ENCODE measurements at places on chromosomes 7 and 10.

- DNase-seq = no peak
These were observed 7.6 kb downstream of the CALCR start for GRCh38 chr7:93566876-93567275.

DNA sequence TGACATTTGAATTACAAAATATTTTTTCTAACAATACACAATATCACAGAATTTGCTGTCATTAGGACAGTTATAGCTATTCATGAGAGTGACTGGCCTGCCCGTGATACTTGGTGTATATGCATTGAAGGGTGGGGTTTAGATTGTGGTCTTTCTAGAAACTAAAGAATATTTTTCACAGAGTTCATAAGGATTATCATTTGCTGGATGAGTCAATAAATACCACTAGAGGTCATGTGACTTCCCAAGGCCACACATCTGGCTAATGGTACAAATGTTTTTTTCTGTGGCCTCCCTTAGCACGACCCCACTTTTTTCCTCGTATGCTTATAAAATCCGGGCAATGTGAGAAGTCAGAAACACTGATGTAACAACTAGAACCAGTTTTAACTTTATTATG, 5.2 kb downstream of the OPTN start:
- peak; percentile 61 for DNase-seq

DNA sequence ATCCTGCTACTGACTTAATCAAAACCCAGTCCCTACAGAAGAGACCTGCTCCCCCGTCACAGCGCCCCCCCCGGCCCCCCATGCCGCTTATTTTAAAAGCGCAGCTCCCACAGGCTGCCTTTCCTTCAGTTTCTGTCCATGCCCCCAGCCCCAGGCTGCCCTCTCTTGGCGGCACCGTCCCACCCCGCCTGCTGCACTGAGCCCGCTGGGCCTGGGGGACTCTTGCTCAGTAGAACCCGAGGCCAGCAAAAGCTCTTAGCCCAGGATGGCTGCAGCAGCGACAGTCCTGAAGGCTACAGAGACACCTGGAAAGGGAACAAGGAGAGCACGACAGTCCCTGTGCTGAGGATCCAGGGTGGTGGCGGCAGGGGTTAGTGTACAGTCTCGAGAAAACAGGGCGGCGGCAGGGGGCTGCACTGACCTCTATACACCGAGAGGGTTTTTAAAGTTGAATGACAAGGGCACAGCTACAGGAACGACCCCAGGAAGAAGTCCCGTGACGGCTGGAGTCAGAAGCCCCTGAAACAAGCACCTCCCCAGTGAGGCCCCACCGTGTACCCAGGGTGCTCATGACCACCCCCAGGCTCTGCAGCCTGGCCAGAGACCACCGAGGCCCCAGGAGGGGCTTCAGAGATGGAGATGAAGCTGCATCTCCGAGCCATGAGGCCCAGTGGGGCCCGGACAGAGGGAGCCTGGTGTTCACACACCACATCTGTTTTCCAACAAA, 54.4 kb downstream of the ZRANB1 start:
- no peak for DNase-seq

DNA sequence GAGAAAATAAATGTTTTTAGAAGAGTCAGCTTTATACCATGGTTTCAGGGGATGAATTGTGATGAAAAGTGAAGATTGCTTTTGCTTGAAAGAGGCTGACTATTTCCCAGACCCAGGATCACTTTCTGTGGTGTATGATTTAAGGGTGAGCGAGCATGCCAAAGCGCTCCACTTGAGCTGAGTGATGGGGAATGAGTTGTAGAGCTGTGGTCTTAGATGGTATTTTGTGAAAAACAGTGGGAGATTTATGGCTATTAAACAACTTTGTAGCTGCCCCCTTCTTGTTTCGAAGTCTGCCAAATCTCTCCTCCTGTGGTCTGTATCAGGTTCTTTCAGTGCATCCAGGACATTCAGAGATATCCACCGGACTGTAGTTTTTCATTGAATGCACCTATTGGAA, 888.2 kb downstream of the LRMDA start:
- no peak for DNase-seq

GRCh38 chr10:2933071-2933470, 134.3 kb upstream of the PFKP start:
- DNase-seq = no peak

- no peak for DNase-seq
These were observed 26.1 kb upstream of the GRID1 start for GRCh38 chr10:86392723-86393094.

DNA sequence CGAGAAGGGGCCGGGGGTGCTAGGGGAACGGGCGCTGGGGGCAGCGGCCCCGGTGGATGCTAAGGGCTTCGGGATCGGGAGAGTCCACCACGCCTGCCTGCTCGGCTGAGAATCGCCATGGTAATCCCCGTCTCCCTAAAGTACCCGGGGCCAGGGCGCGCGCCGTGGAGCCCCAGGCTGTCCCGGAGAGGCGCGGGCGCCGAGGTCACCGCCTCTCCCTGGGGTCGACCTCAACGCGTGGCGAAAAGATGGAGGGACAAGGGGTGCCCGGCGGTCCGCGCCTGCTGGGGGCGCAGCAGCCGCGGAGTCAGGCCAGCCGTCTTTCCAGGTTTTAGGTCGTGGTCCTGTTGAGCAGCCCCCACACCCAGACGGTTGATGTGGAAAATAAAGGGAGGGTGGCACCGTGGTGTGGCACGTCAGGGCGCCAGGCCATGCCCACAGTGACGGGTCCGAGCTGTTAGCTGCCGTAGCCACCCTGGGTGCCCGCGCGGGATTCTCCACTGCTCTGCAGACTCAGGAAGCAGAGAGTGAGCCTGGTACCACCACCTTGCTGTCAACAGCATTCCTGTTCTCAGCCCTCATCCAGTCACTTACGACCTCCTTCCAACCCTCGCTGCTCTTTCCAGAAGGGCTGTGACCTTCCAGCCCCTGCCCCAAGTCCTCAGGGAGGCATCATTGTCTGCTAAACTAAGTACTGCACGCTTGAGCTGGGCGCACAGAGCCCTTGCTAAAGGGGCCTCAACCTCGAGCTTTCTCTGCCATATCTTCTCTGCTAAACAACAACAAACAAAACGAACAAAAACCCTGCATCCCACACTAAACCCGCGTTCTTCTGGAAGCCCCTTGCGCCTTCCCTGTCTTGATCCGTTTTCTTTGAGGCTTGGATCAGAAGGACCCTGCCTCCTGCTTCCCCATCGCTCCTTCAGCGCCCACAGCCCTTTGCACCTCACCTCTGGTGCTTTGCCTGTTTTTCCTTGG, 666 bp downstream of the SMKR1 start:
- no peak for DNase-seq

- DNase-seq = no peak
These were observed 51.6 kb downstream of the ARMH3 start for GRCh38 chr10:102004376-102004775.

- no peak for DNase-seq
These were observed 134.3 kb downstream of the C10orf90 start for GRCh38 chr10:126536148-126536547.

- DNase-seq = no peak
These were observed 49.4 kb upstream of the SUN1 start for GRCh38 chr7:782718-783449.

- DNase-seq = no peak
These were observed 284.0 kb downstream of the GRID1 start for GRCh38 chr10:86082556-86082955.

GRCh38 chr7:131795400-131795799, 239.0 kb upstream of the PODXL start:
- DNase-seq = no peak

GRCh38 chr7:131859147-131859821, 302.9 kb upstream of the PODXL start:
- DNase-seq = peak; percentile 28

- no peak for DNase-seq
These were observed 27.4 kb upstream of the UBE3C start for GRCh38 chr7:157111311-157111710.

- no peak for DNase-seq
These were observed 48.5 kb downstream of the ZNF467 start for GRCh38 chr7:149724661-149725425.

- DNase-seq = no peak
These were observed 143.3 kb downstream of the KCNMA1 start for GRCh38 chr10:77494327-77494726.

DNA sequence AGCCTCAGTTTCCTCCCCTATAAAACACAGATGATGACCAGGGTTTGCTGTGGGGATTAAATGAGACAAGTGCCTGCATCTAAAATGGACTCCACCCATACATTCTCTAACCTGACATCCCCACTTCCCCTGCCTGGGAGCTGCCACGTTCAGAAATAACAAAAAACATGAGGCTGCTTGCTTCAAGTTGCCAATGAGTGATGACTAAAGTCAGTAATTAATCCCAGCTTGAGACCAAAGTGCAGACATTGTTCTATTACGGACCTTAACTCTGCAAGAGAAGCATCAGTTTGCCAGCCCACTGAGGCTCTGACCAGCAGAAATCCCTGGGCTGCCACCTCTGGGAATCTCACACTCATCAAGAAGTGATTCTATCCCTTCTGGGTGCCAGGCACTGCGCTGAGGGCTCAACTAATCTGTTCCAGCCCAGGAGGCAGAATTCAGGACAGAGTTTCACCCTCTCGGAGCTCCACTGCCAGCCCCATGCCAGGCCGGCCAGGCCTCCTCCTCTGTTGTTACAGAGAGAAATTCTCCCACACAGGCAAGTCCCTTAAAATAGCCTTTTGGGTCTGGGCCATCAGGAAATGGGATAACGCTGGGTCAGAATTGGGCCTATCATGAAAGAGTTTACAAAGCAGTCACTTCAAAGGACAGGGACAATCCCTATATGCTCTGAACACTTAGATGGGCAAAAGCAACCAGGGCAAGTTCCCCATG, 11.4 kb downstream of the SH3PXD2A start:
- DNase-seq = no peak

DNA sequence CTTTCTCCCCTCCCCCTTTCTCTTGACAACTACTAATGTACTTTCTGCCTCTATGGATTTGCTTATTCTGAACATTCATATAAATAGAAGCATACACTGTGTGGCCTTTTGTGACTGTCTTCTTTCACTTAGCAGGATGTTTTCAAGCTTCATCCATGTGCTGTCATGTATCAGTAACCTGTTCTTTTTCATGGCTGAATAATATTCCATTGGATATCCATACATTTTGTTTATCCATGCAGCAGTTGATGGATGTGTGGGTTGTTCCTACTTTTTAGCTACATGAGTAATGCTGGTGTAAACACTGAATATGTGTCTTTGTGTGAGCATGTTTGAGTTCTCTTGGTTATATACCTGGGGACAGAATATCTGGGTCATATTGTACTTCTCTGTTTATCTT, 107.6 kb downstream of the TRRAP start:
- DNase-seq = no peak

DNA sequence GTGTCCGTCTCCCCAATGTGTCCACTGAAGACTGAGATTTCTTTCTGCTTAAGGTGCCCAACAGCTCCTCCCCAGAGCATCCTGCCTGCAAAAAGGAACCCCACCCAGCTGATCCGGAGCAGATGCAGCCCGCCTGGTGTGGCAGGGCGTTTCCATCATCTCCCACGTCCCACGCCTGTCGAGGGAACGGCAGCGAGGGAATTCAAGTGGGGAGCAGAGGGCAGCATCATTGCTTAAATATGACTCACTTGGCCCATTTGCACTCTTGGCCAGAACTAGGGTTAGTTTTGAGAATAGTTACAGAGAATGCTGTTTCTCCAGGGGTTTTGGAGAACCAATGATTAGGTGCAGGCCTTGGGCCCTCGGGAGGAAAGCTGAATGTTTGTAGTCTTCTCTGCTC, 20.8 kb downstream of the VWA2 start:
- no peak for DNase-seq

DNA sequence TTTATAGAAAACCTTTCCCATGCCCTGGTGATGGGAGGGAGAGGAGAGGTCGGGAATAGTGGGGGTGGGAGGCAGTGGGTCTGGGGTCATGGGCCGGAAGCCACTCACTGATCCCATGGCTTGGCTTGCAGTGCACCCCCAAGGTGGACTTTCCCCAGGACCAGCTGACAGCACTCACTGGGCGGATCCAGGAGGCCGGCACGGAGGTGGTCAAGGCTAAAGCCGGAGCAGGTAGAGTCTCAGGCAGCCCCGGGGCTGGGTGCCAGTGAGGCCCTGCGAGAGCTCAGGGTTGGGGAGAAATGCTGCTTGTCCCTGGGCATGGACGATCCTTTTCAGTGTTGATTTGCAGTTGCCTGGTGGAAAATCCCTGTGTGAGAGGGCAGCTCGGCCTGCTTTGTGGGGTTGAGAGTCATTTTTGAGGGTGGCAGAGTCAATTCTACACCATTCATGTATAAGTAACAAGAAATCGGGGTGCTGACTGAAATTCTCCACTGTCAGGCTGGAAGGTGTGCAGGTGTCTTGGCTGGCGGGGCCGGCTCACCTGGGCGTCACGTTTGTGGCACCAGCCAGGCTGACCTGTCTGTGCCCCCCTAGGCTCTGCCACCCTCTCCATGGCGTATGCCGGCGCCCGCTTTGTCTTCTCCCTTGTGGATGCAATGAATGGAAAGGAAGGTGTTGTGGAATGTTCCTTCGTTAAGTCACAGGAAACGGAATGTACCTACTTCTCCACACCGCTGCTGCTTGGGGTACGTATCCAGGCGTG, 16.5 kb downstream of the MDH2 start:
- no peak for DNase-seq

GRCh38 chr7:1274121-1274875, 41.6 kb downstream of the UNCX start:
- DNase-seq = no peak

DNA sequence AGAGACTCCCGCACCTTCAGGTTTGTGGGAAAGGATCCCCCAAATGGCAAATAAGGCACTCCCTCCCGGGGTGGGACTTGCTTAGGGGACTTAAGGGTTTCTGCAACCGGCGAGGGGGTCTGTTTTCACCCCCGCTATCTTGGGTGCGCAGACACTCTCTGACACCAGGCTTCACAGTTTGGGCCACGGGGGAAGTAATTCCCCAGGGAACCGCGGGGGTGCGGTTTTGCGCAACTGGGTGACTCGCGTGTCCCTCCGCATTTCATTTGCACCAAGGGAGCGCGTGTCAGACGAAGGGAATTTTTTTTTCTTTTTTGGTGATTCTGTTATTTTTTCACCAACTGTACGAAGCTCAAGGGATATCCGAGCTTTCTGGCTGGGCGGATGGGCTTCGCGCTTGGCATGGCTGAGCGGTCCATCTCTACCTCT, 1.7 kb downstream of the GRM8 start:
- no peak for DNase-seq

DNA sequence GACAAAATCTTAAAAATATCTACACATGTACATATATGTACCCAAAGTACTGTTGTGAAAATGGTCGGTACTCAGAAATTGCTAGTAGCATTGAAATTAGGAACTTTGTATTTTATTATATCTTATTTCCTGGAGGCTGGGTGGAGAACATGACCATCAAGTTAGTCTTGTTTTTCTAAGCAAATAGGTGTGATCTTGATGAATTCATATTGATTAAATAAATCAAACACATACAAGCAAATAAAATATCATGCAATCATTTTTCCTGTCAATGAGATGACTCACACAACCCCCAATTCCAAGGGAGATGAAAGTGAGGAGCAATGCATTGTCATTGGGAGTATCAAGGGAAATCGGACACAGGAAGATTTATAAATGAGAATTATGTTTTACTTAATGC, 18.0 kb downstream of the VSTM2A start:
- DNase-seq = no peak

- DNase-seq = no peak
These were observed 4.8 kb downstream of the PALS2 start for GRCh38 chr7:24578052-24578451.

Measured in CD4-positive, alpha-beta T cell treated with Interleukin-15 for 4 hours (primary cell).